ENCODE measurements at places on chromosomes 4 and X. TPM values are rescaled to one million over a fixed set of nuclear protein-coding genes. Genes with fewer than 3 reads are reported as not detected.

The QRFPR gene
- total RNA-seq: not detected

- H3K4me3 ChIP-seq: peak overlapping the region; percentile 86
- DNase-seq: peak; percentile 86
- H3K27me3 ChIP-seq: peaks cover 38% of the 10 kb centered on the region
- no peaks in the 10 kb centered on the region for H3K36me3 ChIP-seq
- H3K27ac ChIP-seq: peak overlapping the region; percentile 88
Measured at GRCh38 chr4:95549246-95550114, 707 bp upstream of the UNC5C start.

- H3K27ac ChIP-seq: no peak overlapping the region
- H3K36me3 ChIP-seq: no peaks in the 10 kb centered on the region
- H3K4me1 ChIP-seq: no peaks in the 10 kb centered on the region
- H3K27me3 ChIP-seq: no peaks in the 10 kb centered on the region
Measured at GRCh38 chr4:168592676-168593075, 95.8 kb downstream of the PALLD start.

- H3K36me3 ChIP-seq: no peaks in the 10 kb centered on the region
- H3K4me1 ChIP-seq: no peaks in the 10 kb centered on the region
- DNase-seq: peak; percentile 55
- no peaks in the 10 kb centered on the region for H3K27me3 ChIP-seq
- no peak overlapping the region for H3K27ac ChIP-seq
- no peak overlapping the region for H3K4me3 ChIP-seq
Measured at GRCh38 chrX:100648458-100649417, 4.7 kb downstream of the SRPX2 start.

The CFAP47 gene
- 0.26 TPM for total RNA-seq

The ARAP2 gene
- 5.4 TPM for total RNA-seq

DNA sequence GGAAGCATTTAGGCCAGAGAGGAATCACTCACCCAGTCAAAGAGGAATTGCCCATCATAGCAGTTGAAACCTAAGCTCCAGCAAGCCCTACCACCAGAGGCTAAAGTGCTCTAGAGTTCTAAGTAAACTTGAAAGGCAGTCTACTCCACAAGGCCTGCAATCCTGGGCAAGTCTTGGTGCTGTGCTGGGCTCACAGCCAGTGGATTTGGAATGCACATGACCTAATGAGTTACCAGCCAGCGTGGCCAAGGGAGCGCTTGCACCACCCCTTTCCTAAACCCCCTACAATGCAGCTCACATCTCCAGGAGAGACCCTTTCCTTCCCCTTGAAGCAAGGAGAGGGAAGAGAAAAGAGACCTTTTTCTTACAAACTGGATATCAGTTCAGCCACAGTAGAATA, 445.7 kb downstream of the GASK1B start:
- no peaks in the 10 kb centered on the region for H3K4me1 ChIP-seq
- H3K4me3 ChIP-seq: no peak overlapping the region
- no peak overlapping the region for H3K27ac ChIP-seq
- H3K36me3 ChIP-seq: no peaks in the 10 kb centered on the region

The KLHL15 gene
- total RNA-seq: 11.0 TPM

- peaks cover 10% of the 10 kb centered on the region for H3K27me3 ChIP-seq
- no peaks in the 10 kb centered on the region for H3K36me3 ChIP-seq
- H3K4me1 ChIP-seq: no peaks in the 10 kb centered on the region
- H3K27ac ChIP-seq: no peak overlapping the region
- no peak overlapping the region for H3K4me3 ChIP-seq
Measured at GRCh38 chrX:43949669-43950068, 23.5 kb downstream of the NDP start.

GRCh38 chr4:6104541-6105130, 86.4 kb upstream of the C4orf50 start:
- no peaks in the 10 kb centered on the region for H3K4me1 ChIP-seq
- H3K27me3 ChIP-seq: no peaks in the 10 kb centered on the region
- H3K27ac ChIP-seq: peak overlapping the region; percentile 49
- H3K4me3 ChIP-seq: no peak overlapping the region
- no peak for DNase-seq

- no peak overlapping the region for H3K27ac ChIP-seq
- DNase-seq: no peak
- H3K27me3 ChIP-seq: no peaks in the 10 kb centered on the region
- peak overlapping the region; percentile 67 for H3K4me3 ChIP-seq
- peaks cover 3% of the 10 kb centered on the region for H3K4me1 ChIP-seq
- H3K36me3 ChIP-seq: peaks cover 6% of the 10 kb centered on the region
Measured at GRCh38 chr4:159204566-159204965, 101.7 kb downstream of the RAPGEF2 start.

The GLUD2 gene
- 3.6 TPM for total RNA-seq

GRCh38 chr4:185108185-185108584, 34.9 kb upstream of the SLC25A4 start:
- H3K27ac ChIP-seq: no peak overlapping the region
- no peak for DNase-seq
- no peaks in the 10 kb centered on the region for H3K36me3 ChIP-seq
- peaks cover 6% of the 10 kb centered on the region for H3K4me1 ChIP-seq
- H3K4me3 ChIP-seq: peak overlapping the region; percentile 13

DNA sequence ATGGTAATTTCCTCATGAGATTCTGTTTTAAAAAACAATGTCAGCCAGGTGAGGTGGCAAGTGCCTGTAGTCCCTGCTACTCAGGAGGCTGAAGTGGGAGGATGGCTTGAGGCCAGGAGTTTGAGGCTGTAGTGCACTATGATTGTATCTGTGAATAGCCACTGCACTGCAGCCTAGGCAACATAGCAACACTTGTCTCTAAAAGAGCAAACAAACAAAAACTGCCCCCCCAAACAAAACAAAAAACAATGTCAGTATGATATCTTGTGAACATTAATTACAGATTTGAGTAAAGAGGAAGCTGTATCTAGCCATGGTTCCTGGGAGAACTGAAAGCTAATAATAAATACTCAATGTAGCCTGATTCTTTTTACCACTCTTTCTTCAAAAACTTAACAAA, 6.8 kb upstream of the MSL3 start:
- no peak overlapping the region for H3K4me3 ChIP-seq
- H3K36me3 ChIP-seq: no peaks in the 10 kb centered on the region
- no peaks in the 10 kb centered on the region for H3K4me1 ChIP-seq
- no peaks in the 10 kb centered on the region for H3K27me3 ChIP-seq
- H3K27ac ChIP-seq: no peak overlapping the region
- no peak for DNase-seq

GRCh38 chrX:11698702-11699101, 33.0 kb upstream of the ARHGAP6 start:
- H3K27me3 ChIP-seq: peaks cover 4% of the 10 kb centered on the region
- no peaks in the 10 kb centered on the region for H3K4me1 ChIP-seq
- DNase-seq: no peak
- no peak overlapping the region for H3K27ac ChIP-seq

DNA sequence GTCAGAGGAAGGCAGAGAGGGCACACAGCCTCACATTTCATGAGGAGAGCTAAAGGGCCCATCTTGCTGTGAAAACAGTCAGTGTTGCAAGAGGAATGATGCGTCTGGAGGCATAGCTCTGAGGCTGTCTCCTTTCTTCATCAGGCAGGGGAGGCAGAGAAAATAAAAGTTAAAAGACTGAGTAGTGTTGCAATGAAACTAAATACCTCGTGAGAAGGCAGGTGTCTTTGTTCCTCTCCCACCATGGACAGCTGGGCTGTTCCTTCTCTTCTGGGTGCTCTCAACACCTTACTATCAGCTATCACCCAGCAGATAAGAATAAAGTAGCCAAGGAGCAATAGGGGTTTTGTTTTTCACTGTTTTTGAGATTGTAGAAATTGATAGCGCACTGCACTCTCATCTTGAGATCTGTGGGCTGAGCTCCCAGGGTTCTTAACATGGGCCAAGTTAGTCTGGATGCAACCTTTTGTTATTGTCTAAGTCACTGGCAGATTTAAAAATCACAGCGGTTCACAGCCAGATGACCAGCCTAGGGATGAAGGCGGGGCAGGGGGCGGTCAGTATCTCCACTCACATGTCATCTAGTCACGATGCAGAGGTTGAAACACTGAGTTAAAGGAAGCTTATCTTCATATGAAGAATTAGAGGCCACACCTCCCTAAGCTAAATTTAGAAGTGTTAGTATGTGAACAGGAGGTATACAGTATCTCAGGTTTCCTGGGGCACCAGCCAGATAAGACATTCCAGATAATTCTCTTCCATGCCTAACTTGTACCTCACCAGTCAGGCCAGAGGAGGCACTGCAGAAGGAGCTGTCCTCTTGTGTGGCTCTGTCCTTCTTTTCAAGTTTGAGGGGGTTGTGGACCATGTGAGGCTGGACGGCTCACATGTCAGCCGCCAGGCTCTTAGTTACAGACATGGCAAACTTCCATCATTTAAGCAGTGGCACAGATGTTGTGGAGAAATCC, 36.9 kb downstream of the PARM1 start:
- peak; percentile 86 for DNase-seq
- peaks cover 70% of the 10 kb centered on the region for H3K27me3 ChIP-seq
- H3K4me3 ChIP-seq: no peak overlapping the region
- peaks cover 4% of the 10 kb centered on the region for H3K4me1 ChIP-seq
- no peaks in the 10 kb centered on the region for H3K36me3 ChIP-seq

The GYG2 gene
- total RNA-seq: 52.6 TPM

The STIM2 gene
- 24.5 TPM for total RNA-seq

DNA sequence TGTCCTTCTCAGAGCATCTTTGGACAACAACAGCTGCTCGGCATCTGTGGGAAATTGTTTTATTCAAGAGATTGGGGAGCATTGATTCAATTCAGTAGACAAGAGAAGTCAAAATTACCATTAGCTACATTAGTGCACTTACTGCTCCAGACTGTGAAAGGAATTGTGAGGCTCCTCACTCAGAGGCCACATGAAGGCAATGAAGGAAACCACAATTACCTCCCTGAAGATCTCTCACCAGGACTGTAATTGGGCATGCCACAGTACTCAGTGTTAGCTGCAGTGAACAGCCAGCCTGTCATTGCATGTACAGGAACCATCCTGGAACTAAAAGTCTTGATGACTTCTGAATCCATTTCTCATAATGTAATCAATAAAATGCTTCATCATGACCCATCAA, 144.8 kb downstream of the PPA2 start:
- H3K36me3 ChIP-seq: no peaks in the 10 kb centered on the region
- DNase-seq: no peak
- no peaks in the 10 kb centered on the region for H3K4me1 ChIP-seq
- no peaks in the 10 kb centered on the region for H3K27me3 ChIP-seq

DNA sequence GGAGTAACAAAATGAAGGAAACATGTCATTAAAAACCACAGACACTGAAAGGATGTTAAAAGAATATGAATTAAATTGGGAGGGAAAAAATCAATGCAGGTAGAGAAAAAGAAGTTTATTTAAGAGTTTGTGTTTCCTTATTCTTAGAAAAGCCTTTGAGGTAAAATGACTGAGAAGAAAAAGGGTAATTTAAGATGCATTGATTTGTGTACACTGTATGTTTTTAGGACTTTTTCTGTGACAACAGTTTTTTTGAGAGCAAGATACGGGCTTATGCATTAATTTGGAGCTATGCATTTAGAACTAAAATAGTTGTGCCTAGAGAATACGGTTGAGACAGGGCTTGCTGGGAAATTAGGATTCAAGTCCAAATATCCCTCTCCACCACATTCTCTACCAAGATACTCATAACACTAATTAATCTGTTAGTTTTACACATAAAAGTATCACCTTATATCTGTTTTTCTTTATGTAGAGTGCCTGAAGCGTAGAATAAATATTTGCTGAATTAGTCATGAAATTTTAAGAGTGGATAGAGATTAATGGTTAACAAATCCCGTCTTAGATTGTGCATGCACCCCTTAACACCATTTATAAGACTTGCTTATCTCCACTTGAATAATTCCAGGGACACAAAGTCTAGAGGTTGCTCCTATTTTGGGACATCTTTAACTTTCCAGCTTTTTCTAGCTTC, 232.5 kb downstream of the PCDH7 start:
- H3K27ac ChIP-seq: no peak overlapping the region
- H3K4me1 ChIP-seq: peaks cover 4% of the 10 kb centered on the region
- no peak overlapping the region for H3K4me3 ChIP-seq
- no peaks in the 10 kb centered on the region for H3K27me3 ChIP-seq
- DNase-seq: no peak
- H3K36me3 ChIP-seq: no peaks in the 10 kb centered on the region

The SLIT2 gene
- total RNA-seq: 3.4 TPM

The CXCL3 gene
- 2.9 TPM for total RNA-seq

GRCh38 chr4:89397441-89397840, 89.8 kb upstream of the GPRIN3 start:
- DNase-seq: no peak
- H3K36me3 ChIP-seq: no peaks in the 10 kb centered on the region
- no peak overlapping the region for H3K27ac ChIP-seq
- no peak overlapping the region for H3K4me3 ChIP-seq
- no peaks in the 10 kb centered on the region for H3K4me1 ChIP-seq
- H3K27me3 ChIP-seq: no peaks in the 10 kb centered on the region

The DNAAF6 gene
- total RNA-seq: not detected

The KCND1 gene
- total RNA-seq: 3.7 TPM

The USP17L20 gene
- not detected for total RNA-seq

DNA sequence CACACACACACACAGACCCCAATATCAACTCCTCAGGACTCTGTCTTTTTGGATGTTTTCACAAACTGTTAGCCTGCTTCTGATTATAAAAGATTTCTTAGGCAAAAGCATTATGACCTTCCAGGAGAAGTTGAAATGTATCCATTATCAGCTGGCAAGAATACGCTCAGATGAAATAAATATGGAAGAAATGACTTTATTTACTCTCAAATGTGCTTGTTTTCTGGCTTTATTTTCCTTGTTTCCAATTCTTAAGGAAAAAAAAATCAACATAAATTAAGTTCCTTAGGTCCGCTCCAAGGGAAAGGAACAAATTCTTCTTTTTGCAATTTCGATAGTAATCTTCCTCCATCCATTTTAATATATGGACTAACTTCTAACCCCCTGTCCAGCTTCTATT, 175.6 kb upstream of the HCCS start:
- no peak overlapping the region for H3K27ac ChIP-seq
- no peaks in the 10 kb centered on the region for H3K36me3 ChIP-seq
- H3K4me3 ChIP-seq: no peak overlapping the region
- no peaks in the 10 kb centered on the region for H3K27me3 ChIP-seq
- H3K4me1 ChIP-seq: no peaks in the 10 kb centered on the region
- DNase-seq: no peak

The ZCCHC18 gene
- total RNA-seq: 2.3 TPM

DNA sequence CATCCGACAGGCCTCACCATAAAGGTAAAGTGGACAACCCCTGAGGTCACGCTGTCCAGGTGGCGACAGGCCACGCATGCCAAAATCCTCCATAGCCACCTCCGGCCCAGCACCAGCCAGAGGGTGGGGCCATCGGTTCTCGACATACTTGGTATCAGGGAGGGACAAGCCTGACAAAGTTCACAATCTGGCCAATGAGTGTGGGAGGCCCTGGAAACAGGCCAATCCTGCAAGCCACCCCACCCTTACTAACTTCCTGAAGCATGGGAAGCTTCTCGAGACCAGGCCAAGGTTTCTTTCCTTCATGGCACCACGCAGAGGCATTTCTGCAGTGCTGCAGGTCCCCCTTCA, 73.8 kb downstream of the MTMR1 start:
- H3K36me3 ChIP-seq: no peaks in the 10 kb centered on the region
- H3K4me3 ChIP-seq: no peak overlapping the region
- H3K27me3 ChIP-seq: no peaks in the 10 kb centered on the region
- H3K27ac ChIP-seq: no peak overlapping the region
- DNase-seq: peak; percentile 57
- H3K4me1 ChIP-seq: no peaks in the 10 kb centered on the region
